ENCODE measurements at places on chromosomes 3 and 15. TPM values are rescaled to one million over a fixed set of nuclear protein-coding genes. Genes with fewer than 3 reads are reported as not detected.

Gene FBXW12
- total RNA-seq, result not detected

Gene CHRFAM7A
- total RNA-seq, result 1.1 TPM

Gene ASB14
- total RNA-seq, result not detected

Gene LTF
- not detected for total RNA-seq

Gene ZKSCAN7
- total RNA-seq, result 1.2 TPM

Gene C15orf62
- total RNA-seq, result not detected

Gene LEO1
- total RNA-seq, result 30.6 TPM

Gene MYLK
- total RNA-seq, result 57.8 TPM

Gene BHLHE40
- total RNA-seq, result 74.4 TPM

Gene ASB7
- 9.8 TPM for total RNA-seq

Gene ALPK3
- total RNA-seq, result 68.4 TPM

Gene P3H2
- total RNA-seq, result 41.9 TPM

Gene AMIGO3
- total RNA-seq, result 1.2 TPM

Gene ACKR2
- not detected for total RNA-seq

Gene SMCO1
- not detected for total RNA-seq

Gene GOLGA6A
- total RNA-seq, result not detected

Gene RARRES1
- 1.3 TPM for total RNA-seq

Gene GHRL
- not detected for total RNA-seq

Gene MESP1
- total RNA-seq, result 1.5 TPM

Gene PLS1
- total RNA-seq, result 0.82 TPM

Gene RETNLB
- total RNA-seq, result not detected

Gene SHC4
- total RNA-seq, result 2.8 TPM

Gene DNAH1
- 3.2 TPM for total RNA-seq

Measured in glomerular endothelial cell (primary cell).